ENCODE measurements at places on chromosomes 11 and 22. TPM values are rescaled to one million over a fixed set of nuclear protein-coding genes. Genes with fewer than 3 reads are reported as not detected.
A peak's percentile ranks its signal among the peaks of the same experiment; 100 is the strongest.

DNA sequence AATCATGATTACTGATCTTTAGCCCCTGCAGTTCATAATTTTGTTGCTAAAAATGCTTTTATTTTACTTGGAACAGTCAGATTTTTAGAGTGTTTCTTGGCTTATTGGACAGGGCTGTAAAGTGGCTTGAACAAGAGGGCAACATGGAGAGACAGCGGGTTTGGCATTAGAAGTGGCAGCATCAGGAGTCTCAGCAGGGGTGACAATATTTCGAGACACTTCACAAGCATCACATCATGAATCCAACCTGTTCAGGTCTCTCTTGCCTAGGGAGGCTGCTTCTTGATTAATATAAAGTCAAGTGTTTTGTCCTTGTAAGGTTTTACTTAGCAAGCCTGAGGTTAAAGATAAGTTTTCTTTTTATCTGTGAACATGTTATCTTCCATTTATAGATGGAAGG is 2249.5 kb downstream of the LRRC4C start:
- DNase-seq = no peak
- H3K4me3 ChIP-seq = no peak overlapping the region
- H3K27me3 ChIP-seq = no peaks in the 10 kb centered on the region
- H3K36me3 ChIP-seq = no peaks in the 10 kb centered on the region
- H3K27ac ChIP-seq = no peak overlapping the region

- no peaks in the 10 kb centered on the region for H3K4me1 ChIP-seq
- H3K4me3 ChIP-seq = no peak overlapping the region
- no peaks in the 10 kb centered on the region for H3K27me3 ChIP-seq
- no peak overlapping the region for H3K27ac ChIP-seq
- no peaks in the 10 kb centered on the region for H3K36me3 ChIP-seq
These were observed 258.9 kb downstream of the BRD1 start for GRCh38 chr22:49568751-49569285.

DNA sequence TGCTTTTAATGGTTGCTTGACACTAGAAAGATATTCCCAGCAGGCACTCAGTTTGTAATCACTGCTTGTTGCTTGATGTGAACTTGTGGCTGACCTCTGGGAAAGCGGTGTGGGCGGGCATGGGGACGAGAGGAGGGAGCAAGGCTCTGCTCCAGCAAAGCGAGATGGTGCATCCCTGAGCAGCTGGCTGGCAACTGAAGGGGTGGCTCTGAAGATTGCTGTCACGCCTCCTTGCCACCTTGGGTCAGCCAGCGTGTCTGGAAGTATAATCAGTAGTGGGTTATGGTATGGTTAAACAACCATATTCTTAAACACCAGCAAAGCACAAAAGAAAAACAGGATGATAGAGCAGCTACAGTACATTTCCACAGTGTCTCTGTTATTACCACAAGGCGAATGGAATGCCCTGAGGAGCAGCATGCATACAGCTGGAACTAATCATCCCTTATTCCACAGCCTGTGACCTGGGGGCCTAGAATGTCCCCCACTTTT is 124.5 kb downstream of the TRIM44 start:
- no peak overlapping the region for H3K4me3 ChIP-seq
- DNase-seq = no peak
- H3K27me3 ChIP-seq = no peaks in the 10 kb centered on the region
- no peak overlapping the region for H3K27ac ChIP-seq
- H3K36me3 ChIP-seq = no peaks in the 10 kb centered on the region

DNA sequence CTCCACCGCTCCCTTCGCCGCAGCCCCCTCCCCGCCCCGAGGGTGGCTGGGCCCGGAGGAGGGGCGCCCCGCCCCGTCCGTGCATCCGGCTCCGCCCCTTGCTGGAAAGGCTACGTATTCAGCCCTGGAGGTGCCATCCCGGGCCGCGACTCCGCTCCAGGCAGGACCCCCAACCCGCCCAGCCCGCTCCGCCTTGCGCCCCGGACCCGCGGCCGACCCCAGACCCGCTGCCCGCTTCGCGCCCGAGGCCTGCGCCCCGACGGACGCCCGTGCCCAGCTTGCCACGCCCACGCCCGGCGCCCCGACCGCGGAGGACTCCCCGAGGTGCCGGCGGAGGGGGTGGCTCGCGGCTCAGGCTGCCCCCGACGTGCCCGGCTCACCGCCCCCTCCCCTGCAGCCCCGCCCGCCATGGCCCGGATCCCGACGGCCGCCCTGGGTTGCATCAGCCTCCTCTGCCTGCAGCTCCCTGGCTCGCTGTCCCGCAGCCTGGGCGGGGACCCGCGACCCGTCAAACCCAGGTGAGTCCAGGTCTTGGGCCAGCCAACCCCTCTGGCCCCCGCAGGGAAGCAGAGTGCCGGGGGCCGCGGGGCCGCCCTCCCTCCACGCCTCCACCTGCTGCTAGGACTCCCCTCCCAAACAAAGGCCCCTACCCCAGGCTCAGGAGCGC is at the start of gene ADM2:
Gene ADM2, plus strand, starts transcription at position 104 of the 667 bp plus-strand sequence. Its CDS starts 305 bp downstream, at position 409.
- DNase-seq = peak; percentile 85
- peak within 1 kb of the TSS; percentile 80 for H3K27ac ChIP-seq

GRCh38 chr11:17506942-17507341 is 30.3 kb upstream of the ABCC8 start:
- H3K4me3 ChIP-seq = no peak overlapping the region
- no peaks in the 10 kb centered on the region for H3K36me3 ChIP-seq
- no peak overlapping the region for H3K27ac ChIP-seq
- no peaks in the 10 kb centered on the region for H3K4me1 ChIP-seq
- H3K27me3 ChIP-seq = no peaks in the 10 kb centered on the region

DNA sequence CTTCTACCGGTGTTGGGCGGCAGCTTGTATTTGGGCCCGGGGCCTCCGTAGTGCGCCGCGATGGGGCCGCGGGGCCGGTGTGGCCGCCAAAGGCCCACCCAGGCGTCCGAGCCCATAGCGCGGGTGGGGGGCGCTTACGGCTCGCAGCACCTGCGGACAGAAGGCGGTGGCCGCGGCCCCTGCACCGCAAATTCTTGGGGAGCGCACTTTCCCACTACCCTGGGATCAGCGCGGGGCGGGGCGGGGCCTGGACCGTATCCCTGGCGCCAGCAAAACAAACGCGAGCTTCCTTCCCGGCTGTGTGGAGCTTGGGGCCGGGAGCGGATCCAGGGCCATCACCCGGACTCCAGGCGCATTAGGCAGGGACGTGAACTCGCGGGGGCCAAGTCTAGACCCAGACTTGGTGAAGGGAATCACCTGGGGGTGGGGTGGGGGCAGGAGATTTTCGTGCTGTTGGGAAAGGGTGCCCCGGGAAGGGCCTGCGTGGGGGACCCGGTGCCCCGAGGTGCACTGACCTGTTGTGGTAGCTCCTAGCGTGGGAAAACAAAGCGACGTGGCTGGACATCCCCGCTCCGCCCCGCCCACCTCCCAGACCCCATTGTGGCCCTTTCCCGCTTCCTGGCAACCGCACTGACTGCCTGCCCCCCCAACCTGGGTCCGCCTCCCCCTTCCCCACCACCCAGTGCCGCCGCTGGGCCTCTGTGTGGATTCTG is 2.3 kb upstream of the TYMP start:
- peak overlapping the region; percentile 99 for H3K27ac ChIP-seq
- no peaks in the 10 kb centered on the region for H3K36me3 ChIP-seq
- H3K4me3 ChIP-seq = peak overlapping the region; percentile 76
- no peaks in the 10 kb centered on the region for H3K27me3 ChIP-seq
- DNase-seq = peak; percentile 88

- H3K36me3 ChIP-seq = no peaks in the 10 kb centered on the region
- no peaks in the 10 kb centered on the region for H3K27me3 ChIP-seq
- no peaks in the 10 kb centered on the region for H3K4me1 ChIP-seq
- peak; percentile 48 for DNase-seq
- H3K27ac ChIP-seq = peak overlapping the region; percentile 22
These were observed 49.3 kb downstream of the FBLN1 start for GRCh38 chr22:45552017-45552411.

- no peaks in the 10 kb centered on the region for H3K36me3 ChIP-seq
- peak; percentile 27 for DNase-seq
- no peaks in the 10 kb centered on the region for H3K4me1 ChIP-seq
These were observed 89.7 kb upstream of the SHANK2 start for GRCh38 chr11:71342116-71342515.

GRCh38 chr11:31397239-31397834 is 27.7 kb downstream of the DNAJC24 start:
- H3K27me3 ChIP-seq = no peaks in the 10 kb centered on the region
- H3K4me1 ChIP-seq = no peaks in the 10 kb centered on the region
- no peak overlapping the region for H3K27ac ChIP-seq
- H3K36me3 ChIP-seq = no peaks in the 10 kb centered on the region

- no peak for DNase-seq
- no peak overlapping the region for H3K27ac ChIP-seq
- no peaks in the 10 kb centered on the region for H3K27me3 ChIP-seq
- no peaks in the 10 kb centered on the region for H3K4me1 ChIP-seq
- no peak overlapping the region for H3K4me3 ChIP-seq
- no peaks in the 10 kb centered on the region for H3K36me3 ChIP-seq
These were observed 643.1 kb downstream of the KCNA4 start for GRCh38 chr11:29373725-29374124.

GRCh38 chr11:68370211-68371111 is 58.1 kb downstream of the LRP5 start:
- H3K4me1 ChIP-seq = peaks cover 7% of the 10 kb centered on the region
- peak overlapping the region; percentile 59 for H3K27ac ChIP-seq
- H3K4me3 ChIP-seq = no peak overlapping the region
- H3K36me3 ChIP-seq = no peaks in the 10 kb centered on the region
- DNase-seq = no peak

- no peaks in the 10 kb centered on the region for H3K36me3 ChIP-seq
- no peaks in the 10 kb centered on the region for H3K27me3 ChIP-seq
- H3K4me3 ChIP-seq = no peak overlapping the region
- H3K27ac ChIP-seq = no peak overlapping the region
- no peak for DNase-seq
These were observed 273.7 kb upstream of the KIRREL3 start for GRCh38 chr11:127274328-127274676.

DNA sequence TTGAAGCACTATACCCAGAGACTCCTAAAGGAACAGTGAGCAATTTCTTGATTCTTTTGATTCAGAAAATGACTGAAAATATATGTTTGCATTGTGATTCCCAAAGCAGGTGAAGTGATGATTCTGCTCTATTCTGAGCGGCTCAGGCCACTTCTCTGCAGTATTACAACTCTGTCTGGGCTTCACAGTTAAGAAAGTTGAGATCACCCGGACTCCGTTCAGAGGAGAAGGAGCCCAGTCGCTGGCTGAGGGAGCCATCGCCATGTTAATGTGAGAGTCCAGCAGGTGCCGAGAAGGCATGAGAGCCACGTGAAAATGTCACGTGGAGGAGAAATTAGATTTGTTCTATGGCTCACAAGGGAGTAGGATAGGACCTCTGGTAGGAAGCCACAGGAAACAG is 91.6 kb downstream of the SCN3B start:
- H3K4me1 ChIP-seq = no peaks in the 10 kb centered on the region
- no peak overlapping the region for H3K4me3 ChIP-seq
- no peak overlapping the region for H3K27ac ChIP-seq
- DNase-seq = no peak
- H3K27me3 ChIP-seq = no peaks in the 10 kb centered on the region

DNA sequence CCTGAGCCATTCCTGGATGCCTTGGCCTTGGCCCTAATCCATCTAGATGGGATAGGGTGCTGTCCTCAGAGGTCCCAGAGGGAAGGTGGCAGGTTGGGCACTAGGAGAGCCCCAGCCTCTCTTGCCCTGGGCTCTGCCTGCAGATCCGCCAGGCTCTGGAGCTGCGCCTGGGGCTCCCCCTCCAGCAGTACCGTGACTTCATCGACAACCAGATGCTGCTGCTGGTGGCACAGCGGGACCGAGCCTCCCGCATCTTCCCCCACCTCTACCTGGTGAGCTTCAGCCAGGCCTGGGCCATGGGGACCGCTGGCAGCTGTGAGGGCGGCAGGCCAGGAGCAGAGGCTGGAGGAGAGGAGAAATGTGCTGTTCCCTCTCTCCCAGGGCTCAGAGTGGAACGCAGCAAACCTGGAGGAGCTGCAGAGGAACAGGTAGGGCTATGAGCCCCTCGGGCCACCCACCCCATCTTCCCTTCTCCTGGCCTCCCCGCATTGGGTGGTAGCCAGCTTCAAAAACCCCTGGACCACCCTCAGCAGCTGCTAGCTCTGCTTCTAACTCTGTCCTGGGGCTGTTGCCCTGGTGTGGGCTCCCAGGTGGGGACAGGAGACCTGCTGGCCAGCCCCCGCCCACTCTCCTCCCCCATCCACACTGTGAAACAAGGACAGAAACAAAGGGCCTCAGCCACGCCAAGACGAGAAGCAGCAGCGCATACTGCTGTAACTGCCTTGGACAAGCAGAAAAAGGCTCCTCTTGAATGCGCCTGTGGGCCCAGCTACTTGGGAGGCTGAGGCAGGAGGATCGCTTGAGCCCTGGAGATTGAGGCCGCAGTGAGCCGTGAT is 4.9 kb downstream of the SSH3 start:
- no peaks in the 10 kb centered on the region for H3K27me3 ChIP-seq
- H3K4me1 ChIP-seq = no peaks in the 10 kb centered on the region
- H3K27ac ChIP-seq = no peak overlapping the region
- no peak overlapping the region for H3K4me3 ChIP-seq
- DNase-seq = no peak
- no peaks in the 10 kb centered on the region for H3K36me3 ChIP-seq

- DNase-seq = no peak
- no peaks in the 10 kb centered on the region for H3K4me1 ChIP-seq
- no peak overlapping the region for H3K4me3 ChIP-seq
These were observed 68.1 kb downstream of the GRIK4 start for GRCh38 chr11:120579611-120580031.

The CD3G gene
- total RNA-seq = 5.8 TPM

The IGF2 gene
- total RNA-seq = 9.9 TPM

The OR4D5 gene
- not detected for total RNA-seq

The OR5B21 gene
- not detected for total RNA-seq

The RFPL1 gene
- not detected for total RNA-seq

The MUC6 gene
- total RNA-seq = not detected

The IGSF22 gene
- not detected for total RNA-seq
